Upper lobe of right lung (tissue), 1 donor: ENCODE measurements at places on chromosomes 16 and 17.
A peak's percentile ranks its signal among the peaks of the same experiment; 100 is the strongest.

GRCh38 chr17:82989881-82990280, 89.5 kb upstream of the METRNL start:
- DNase-seq, result no peak

DNA sequence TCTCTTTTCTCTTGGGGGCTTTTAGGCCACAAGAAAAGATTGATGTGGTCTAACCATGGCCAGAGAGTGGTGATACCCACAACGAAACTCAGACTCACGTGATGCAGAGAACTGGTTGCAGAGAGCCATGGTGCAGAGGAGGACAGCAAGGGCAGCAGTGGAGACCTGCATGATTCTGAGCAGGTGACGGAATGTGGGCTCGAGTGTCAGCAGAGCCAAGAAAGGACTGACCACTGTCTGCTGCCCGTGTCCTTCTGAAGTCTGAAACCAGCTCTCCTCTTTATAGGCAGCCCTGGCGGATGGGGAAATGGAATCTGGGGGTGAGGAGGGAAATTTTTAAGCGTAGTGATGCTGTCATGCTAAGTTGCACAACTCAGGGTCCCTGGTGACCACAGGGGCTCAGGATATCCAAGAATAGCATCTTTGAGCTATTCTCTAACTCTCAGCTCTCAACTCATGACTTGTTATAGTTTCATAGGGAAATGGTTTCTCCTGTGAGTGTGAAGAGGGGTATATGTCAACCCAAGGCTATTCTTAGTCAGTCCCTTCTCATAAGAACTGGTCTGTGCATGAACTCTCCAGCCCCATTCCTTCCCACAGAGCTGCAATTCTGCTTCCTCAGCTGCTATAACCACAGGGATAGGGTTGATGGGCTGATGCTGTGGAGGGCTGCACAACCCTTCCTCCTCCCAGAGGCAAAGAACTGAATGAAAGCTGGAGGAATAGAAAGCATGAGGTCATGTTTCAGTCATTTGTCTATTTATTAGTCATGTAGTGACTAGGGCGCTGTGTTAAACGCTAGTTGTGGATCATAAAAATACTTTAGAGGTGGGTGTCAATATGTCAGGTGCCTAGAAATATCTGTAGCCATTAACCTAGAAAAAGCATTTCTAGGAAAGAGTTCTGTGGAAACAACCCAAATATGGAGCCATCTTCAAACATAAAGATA, at the start of gene CCL3:
TSS of gene CCL3 (minus strand) at position 256 of the 949 bp plus-strand sequence. CDS start at position 171, 85 bp downstream.
- no peak for DNase-seq

DNA sequence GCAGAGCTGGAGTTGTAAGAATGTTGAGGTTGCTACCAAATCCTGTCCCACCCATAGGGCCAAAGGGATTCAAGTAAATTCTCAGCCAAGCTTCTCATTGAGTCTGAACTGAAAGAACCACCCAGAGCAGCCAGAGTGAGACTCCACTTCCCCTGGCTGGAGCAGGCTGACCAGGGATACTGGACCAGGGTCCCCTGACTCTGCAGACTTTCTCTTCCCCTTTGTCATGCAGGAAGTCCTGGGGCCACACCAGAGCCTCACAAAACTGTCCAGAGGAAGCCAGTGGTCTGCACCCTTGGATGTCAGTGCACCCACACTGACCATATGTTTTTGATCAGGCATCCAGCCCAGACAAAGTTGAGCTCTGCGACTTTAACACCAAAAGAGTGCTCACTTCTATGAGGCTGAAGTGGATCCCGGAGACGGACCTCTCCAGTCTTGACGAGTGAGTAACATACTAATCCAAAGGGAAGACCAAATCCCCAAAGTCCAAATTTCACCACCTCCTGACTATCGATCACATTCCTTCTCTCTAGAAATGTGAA, 4.1 kb downstream of the NXN start:
- no peak for DNase-seq

DNA sequence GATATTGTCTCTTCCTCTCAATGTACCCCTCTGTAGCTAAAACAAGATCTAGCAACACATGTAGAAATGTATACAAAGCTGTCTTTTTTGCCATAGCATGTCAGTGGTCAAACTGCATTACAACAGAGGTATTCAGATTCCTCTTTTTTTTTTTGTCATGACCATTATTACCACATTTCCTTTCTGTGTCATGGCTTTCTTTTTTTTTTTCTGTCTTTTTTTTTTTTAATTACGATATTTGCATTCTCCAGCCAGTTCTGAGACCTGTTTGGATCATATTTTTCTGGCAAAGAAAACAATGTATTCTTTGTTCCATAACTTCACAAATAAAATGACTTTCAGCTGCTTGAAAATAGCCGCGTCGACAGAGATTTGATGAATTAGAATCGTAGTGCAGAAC, 27.4 kb upstream of the CAPNS2 start:
- DNase-seq, result no peak

- no peak for DNase-seq
Measured at GRCh38 chr17:78013683-78014467, 55.4 kb downstream of the TNRC6C start.

DNA sequence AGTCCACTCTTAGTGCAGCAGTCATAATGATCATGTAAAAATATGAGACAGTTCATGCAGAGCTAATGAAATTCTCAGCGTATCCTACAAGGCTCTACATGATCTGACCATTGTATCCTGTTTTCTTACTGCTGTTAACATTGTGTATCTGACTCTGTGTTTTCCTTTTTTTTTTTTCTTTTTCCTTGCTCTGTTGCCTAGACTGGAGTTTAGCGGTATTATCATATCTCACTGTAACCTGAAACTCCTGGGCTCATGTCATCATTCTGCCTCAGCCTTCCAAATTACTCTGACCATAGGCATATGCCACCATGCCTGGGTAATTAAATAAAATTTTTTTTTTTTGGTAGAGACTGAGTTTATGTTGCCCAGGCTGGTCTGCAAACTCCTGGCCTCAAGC, 12.1 kb downstream of the DUS2 start:
- no peak for DNase-seq

- no peak for DNase-seq
Measured at GRCh38 chr16:6483469-6484033, 849.1 kb upstream of the RBFOX1 start.

DNA sequence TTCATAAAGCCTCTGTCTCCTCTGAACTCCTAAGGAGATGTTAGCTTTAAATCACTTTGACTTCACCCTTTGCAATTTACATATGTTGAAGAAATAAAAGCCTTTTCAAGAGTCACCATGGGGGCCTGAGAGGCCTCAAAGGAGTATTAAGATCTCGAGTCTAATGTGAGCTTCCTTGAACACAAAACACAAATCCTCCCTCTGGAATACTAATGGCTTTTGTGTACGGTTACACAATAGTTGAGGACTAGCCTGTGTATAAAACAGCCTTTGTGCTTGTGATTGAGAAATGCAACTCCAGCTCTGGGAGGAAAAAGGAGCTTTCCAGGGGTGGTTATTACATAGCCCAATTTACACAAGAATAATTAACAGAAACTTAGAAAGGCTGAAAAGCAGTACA, 1140.2 kb downstream of the CDH11 start:
- no peak for DNase-seq

- no peak for DNase-seq
Measured at GRCh38 chr17:48550502-48551213, 5.7 kb upstream of the HOXB2 start.

GRCh38 chr16:14105760-14106375, 34.7 kb downstream of the MRTFB start:
- no peak for DNase-seq

DNA sequence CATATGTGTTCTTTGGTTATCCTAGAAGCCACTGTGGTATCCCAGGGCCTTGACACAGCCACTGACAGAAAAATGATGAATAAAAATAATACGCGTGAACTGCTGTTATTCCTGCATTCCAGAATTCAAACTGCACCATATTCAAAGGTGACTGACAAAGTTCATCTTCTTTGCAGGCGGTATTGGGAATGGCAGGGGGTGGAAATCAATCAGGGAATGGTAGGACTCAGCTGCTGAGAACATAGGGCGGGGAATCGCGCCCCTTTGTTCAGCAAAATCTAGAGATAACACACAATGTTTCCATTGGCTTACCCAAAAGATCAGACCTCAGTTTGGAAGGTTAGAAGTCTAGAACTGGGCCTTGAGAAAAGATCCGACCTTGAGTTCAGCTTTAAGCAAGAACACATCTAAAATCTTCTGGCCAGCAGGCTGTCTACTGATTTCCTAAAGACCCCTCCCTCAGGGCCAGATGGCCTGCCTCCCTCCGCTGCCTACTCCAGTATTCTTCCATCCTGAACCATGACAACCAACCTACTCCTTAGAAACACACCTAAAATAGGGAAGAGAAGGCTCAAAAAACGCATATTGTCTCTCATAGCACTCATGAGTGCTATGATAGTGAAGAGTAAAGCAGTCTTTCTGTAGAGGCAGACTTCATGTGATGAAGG, 34.1 kb downstream of the CDK5R1 start:
- DNase-seq, result no peak

DNA sequence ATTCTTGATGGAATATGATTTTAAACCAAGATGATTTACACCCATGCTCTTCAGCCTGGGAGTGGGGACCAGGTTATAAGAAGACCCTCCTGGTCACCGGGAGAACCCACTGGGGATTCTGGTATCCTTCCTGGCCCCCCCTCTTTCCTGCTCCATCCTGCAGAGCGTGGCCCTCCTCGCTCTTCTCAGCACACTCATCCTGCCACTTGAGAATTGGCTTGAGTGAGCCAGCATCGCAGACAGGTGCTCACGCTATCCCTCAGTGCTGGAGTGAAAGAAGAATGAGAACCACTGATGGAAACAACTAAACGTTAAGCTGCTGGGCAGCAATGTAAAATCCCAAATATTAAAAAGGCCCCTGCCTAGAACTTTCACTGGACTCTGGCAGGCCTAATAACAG, 98.0 kb downstream of the CYTH1 start:
- no peak for DNase-seq

GRCh38 chr17:77318021-77318420, 177.3 kb downstream of the SEC14L1 start:
- peak; percentile 40 for DNase-seq

GRCh38 chr16:49455181-49455990, 81.8 kb downstream of the C16orf78 start:
- peak; percentile 39 for DNase-seq

DNA sequence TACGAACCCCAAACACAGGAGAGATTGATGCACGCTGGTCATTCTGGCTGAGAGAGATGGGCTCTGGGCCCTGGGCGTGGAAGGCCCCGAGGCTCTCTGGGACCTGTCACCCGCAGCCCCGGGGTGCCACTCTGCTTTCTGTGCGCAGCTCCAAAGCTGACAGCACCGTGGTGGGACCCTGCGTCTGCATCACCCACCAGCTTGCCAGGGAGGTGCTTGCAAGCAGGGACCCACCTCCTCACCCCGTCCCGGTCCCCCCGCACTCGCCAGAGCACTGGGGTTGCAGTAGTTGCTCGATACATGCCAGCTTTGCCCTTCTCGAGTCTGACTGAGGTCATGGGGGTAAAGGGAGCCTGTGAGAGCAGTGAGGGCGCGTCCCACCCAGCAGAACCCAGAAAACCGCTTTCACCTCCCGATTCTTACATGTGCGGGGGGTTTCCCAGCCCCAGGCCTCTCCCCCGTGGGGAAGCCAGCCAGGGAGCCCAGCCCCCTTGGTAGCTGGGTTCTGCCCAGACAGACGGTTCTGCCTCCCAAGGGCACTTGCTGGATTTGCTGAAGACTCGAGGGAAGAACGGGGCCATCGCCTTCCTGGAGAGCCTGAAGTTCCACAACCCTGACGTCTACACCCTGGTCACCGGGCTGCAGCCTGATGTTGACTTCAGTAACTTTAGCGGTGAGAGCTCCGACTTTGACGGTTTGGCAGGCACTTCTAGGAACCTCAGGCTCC, 12.5 kb downstream of the CARD14 start:
- DNase-seq, result no peak

DNA sequence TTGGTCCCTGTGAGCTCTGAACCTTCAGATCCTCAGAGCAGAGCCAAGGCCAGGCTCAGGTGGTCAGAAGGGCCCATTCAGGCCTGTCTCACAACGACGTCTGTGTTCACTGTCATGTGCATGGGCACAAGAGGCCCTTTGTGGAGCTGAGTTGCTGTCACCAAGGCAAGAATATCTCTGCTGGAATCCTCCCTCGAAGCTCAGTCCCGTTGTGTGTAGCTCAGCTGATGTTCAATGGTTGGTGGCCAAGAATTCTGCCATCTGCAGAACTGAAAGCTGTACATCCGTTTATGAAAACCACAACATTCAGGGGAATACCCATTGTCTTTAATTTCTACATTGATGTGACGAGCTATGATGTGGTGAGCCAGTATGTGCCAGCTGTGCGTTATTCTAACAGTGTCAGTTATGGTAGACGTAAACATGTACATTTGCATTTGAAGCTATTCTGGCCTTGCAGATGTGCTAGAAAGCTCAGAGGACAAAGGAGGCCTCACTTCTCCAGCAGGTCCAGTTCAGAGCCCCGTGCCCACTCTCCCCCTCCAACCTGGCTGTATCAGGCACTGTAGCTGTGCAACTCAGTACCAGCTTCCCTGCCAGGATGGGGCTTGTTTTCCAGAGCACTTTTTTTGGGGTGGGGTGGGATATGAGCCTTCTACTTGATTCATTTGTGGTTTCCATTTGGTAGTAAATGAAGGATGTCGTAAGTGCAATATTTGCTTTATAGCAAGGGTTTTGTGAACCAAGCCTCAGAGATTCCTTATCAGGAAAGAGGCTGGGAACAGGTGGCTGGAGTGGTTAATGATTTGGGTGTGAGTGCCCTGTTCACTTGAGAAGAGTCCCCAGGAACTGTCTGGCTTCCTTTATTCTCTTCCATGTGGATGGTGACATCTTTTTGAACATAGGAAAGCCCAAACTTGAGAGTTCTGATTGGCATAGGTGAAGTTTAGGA, 56.1 kb downstream of the B9D1 start:
- peak; percentile 22 for DNase-seq

DNA sequence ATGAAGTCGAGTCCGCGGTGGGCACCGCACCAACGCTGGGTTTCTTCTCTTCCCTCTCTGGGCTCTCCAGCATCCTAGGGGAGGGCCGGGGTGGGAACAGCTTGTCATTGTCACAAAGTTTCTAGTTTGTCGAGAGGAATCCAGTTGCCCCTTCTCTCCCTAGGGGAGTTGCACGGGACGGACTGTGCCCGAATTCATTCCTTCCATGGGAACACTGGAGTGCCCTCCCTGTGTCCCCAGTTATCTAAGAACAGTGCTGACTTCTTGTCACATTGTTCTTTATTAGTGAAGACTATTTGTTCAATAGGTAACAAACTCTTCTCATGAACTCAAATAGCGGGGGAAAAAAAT, 1.2 kb downstream of the KLHL36 start:
- no peak for DNase-seq

- DNase-seq, result no peak
Measured at GRCh38 chr16:81003610-81004460, 2.9 kb downstream of the CMC2 start.
